ENCODE measurements at places on chromosomes 5 and 9.
A peak's percentile ranks its signal among the peaks of the same experiment; 100 is the strongest.

DNA sequence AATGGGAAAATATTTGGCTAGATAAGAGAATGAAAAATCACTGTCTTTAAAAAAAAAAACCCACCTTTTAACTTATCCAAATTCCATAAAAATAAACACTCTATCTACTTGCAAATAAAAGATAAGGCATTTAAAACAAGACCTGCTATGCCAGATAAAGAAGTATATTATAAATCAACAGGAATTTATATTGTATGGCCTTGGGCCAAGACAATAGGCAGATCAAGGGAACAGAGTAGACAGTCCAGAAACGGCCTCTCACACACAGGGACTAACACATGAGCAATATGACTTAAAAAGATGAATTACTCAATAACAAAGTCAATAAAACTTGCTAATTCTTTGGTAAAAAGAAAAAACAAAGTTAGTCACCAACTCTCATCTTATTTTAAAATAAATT lies 34.7 kb upstream of the ICE1 start:
- no peak for DNase-seq

GRCh38 chr9:19618816-19619215 lies 170.0 kb downstream of the SLC24A2 start:
- DNase-seq: no peak

DNA sequence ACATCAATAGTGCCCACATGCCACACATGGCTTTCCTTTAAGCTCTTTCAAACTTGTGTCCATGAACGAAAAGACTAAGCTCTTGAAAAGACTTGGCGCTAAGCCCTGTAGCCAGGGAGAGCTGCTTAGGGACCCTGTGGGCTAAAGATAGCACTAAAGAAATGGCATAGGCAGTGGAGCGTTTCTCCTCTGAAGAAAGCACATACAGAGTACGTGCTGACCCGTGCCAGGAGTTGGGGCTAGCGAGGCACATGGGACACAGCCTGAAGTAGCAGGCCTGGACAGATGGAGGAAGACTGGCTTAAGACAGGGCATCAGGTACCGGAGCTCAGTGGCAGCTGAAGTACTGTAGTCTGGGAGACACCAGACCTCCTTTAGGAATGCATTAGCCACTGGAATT lies 39.7 kb downstream of the ADGRV1 start:
- DNase-seq: no peak

DNA sequence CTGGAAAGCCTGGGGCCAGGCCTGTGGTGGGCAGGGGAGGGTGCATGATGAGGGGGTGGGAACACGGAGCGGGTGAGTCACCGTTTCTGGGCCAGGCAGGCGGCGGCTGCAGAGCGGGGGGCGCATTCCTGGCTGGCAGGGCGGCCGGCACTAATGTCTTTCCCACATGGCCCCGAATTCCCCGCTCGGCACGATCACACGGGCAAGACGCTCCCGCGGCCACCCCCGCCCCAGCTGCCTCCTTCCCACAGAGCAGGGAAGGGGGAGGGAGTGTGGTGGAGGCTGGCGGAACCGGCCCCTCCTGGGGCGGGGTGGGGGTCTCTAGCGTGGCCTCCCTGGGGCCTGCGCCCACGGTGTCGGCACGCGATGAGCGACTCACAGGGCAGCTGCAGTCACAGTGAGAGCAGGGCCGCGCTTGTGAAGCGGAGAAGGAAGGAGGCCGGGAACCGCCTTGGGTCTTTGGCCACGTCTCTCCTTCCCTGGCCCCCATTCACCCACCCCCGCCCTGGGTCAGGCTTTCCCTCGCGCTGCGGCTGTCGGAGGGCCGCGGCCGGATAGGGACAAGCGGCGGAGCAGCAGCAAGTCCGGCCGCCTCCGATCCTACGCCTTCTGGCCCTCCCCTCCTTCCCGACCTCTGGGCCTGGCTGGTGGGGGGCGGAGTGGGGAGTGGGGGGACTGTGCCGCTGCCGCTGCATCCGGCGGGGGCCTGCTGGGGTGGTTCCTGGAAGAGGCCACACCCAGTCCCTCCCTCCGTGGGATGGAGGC lies 48.9 kb downstream of the CXXC5 start:
- no peak for DNase-seq

DNA sequence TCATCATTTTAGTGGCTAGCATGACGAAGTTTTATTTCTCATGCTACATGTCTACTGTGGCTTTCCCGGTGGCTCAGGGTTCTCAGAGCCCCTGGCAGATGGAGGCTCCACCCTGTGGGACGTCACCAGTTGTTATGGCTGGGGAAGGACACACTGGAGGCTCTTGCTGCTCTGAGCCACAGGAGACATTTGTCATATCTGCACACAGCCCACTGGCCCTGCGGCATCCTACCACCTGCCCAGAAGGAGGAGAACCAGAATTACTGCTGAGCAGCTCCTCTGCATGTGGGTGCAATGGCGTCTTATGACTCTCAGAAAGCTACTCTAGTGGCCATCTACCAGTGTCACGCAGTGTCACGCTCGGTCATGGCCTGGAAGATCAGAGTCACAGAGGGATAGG lies 6.6 kb downstream of the OR13J1 start:
- no peak for DNase-seq

- no peak for DNase-seq
Measured at GRCh38 chr9:97638666-97639065, 5.0 kb downstream of the NCBP1 start.

- DNase-seq: no peak
Measured at GRCh38 chr9:136237486-136238341, 7.9 kb downstream of the QSOX2 start.

- DNase-seq: no peak
Measured at GRCh38 chr9:111250875-111251842, 78.9 kb downstream of the OR2K2 start.

DNA sequence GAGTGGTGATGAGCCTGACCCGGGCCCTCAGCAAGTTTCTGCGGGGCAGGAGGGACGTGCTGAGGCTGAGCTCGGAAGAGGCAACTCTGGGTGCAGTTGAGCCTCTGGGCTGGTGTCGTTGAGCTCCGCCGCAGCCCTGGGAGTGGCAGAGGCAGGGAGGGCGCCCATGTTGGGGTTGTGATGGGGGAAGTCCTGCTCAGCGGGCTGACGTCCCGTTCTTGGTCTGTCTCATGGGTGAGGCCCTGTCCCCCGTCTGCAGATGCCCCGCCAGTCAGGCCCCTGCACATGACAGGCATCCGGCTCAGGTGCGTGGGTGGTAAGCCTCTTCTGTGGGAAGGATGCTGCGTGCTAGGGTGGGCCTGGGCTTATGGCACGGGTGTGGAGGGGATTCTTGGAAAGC lies 64.3 kb downstream of the RXRA start:
- peak; percentile 44 for DNase-seq

DNA sequence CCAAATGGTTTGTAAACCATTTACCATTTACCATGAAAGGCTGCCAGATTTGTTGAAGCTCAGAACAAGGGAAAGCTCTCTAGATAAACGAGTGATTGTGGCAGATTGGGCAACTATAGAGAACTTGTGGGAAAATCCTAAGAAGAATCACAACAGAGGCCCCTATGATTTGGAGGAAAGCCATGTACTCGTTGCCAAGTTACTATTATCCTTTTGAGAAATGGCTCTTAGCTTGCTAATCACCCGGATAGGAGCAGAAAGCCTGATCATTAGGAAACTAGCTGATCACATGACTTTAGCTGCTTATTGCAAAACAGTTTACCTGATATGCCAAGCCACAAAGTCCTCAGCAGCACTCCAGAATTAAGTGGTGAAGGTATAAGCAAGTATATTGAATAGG lies 23.5 kb upstream of the ATG10 start:
- no peak for DNase-seq

GRCh38 chr5:115295777-115296123 lies 704 bp downstream of the CCDC112 start:
- DNase-seq: no peak

- DNase-seq: peak; percentile 46
Measured at GRCh38 chr9:130172161-130172857, at the start of gene NCS1. NCS1 (plus strand) TSS chr9:130172404; CDS start chr9:130172664, 260 bp downstream.

GRCh38 chr5:141475625-141476131 lies at the start of gene PCDHGC3:
PCDHGC3 (plus strand) TSS chr5:141475966; CDS start chr5:141476117, 151 bp downstream.
- no peak for DNase-seq

- DNase-seq: no peak
Measured at GRCh38 chr5:98791898-98792580, 18.6 kb downstream of the RGMB start.

- no peak for DNase-seq
Measured at GRCh38 chr5:131994090-131994489, 17.4 kb downstream of the ACSL6 start.

- DNase-seq: no peak
Measured at GRCh38 chr5:35752012-35752411, 104.7 kb upstream of the IL7R start.

DNA sequence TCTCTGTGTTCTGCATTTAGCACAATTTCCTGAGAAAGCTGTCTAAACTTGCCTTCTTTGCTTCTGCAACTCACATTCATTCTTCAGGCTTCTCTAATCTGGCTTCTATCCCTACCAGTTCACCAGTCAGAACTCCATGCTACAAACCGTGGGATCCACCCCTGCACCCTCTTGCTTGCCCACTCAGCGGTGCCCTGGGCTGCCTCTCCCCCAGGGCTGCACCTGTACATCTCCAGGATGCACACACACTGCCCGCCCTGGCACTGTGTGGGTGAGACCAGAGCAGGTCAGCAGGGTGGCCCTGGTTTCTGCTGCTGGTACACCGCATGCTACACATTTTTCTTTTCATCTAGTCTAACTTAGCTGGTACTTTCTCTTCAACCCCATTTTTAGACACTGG lies 127.1 kb downstream of the FANCC start:
- no peak for DNase-seq

- no peak for DNase-seq
Measured at GRCh38 chr9:121607434-121608167, 43.8 kb upstream of the DAB2IP start.

DNA sequence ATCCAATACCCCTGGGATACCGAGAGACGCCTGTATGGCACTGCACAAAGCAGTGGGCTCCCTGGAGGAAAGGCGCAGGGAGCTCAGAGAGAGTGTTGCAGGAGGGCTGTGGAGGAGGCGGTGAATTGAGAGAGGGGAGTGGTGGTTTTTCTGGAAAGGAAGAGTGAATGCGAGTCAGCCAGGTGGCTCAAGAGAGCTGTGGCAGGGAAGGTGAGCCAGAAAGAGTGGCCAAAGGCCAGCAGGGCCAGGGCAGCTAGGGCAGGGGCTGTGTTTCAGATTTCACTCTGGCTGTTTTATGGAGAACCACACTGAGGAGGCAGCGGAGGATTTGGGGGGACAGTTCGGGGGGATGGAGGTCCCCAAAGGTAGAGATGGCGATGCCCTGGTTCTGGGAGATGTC lies 13.0 kb upstream of the DAB2IP start:
- DNase-seq: no peak

GRCh38 chr5:32498484-32498883 lies 53.9 kb upstream of the ZFR start:
- DNase-seq: no peak

GRCh38 chr5:125604104-125604503 lies 819.1 kb upstream of the GRAMD2B start:
- DNase-seq: no peak

DNA sequence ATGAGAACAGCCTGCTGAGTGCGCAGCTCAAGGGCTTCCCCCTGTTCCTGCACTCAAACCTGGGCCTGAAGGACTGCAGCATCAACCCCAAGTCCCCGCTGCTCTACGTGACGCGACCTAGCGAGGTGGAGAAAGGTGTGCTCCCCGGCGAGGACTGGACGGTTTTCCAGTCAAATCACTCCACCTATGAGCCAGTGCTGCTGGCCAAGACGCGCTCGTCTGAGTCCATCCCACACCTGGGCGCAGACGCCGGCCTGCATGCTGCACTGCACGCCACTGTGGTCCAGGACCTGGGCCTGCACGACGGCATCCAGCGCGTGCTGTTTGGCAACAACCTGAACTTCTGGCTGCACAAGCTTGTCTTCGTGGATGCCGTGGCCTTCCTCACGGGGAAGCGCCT lies 19.9 kb downstream of the NDST1 start:
- DNase-seq: no peak

- no peak for DNase-seq
Measured at GRCh38 chr9:98016137-98016680, 33.1 kb downstream of the ANP32B start.

GRCh38 chr9:132424857-132425674 lies 15.1 kb downstream of the CFAP77 start:
- no peak for DNase-seq

DNA sequence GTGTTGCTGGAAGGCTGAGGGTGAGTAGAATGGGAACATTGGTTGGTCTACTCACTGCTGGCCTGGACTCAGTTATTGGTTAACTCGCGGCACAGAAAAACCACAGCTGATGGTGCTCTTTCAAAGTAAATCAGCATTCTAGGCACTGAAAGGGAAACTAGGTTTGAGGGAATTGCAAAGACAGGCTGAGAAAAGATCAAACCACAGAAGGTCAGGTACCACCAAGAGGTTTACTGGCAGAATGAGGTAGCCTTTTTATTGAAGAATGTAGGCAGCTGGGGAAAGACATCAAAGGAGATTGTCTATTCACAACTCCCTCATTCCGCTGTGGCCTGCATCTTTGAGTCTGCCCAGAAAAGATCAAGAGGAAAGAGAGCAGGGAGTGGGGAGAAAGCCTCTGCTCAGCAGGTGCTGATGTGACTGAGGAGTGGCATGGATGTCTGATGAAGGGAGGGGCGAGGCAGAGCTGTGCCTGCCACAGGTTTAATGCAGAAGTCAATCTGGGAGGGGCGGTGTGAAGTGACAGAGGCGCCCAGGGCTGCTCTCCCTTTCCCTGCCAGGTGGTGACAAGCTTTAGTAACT lies 255.5 kb downstream of the MAN2A1 start:
- no peak for DNase-seq

DNA sequence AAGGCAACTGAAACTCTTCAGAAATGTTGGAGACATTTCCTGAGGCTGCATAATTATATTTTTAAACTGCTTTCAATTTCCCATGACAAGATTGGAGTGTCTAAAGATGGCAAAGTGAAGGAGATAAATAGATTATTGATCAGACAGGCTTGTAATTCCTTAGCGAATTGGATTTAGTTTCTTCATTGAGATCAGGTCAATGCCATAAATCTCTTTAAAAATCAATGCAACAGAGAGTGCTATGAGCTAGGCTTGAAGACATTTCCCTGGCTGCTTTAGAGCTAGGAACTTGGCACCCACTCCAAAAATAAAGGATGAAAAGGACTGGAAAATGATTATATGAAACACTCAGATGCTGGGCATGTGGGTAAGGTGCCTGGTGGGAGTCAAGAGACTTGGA lies 828.4 kb downstream of the TLR4 start:
- no peak for DNase-seq

- no peak for DNase-seq
Measured at GRCh38 chr5:78549043-78549442, 99.5 kb downstream of the LHFPL2 start.

GRCh38 chr5:177356746-177357145 lies 978 bp upstream of the RGS14 start:
- DNase-seq: no peak
